ENCODE measurements at places on chromosomes 12 and 14.

DNA sequence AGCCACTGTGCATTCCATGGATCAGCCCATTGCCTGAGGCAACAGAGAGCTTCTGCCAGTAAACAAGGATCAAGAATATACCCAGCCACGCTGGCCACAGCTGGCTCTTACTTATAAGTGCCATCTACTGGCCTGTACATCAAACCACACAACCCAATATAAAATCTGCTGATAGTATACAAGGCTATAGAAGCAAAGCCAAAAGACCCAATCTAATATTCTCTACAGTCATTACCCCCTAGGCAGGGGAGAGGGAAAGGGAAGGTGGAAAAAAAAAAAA, 4.4 kb upstream of the FAM186B start:
- DNase-seq: no peak

DNA sequence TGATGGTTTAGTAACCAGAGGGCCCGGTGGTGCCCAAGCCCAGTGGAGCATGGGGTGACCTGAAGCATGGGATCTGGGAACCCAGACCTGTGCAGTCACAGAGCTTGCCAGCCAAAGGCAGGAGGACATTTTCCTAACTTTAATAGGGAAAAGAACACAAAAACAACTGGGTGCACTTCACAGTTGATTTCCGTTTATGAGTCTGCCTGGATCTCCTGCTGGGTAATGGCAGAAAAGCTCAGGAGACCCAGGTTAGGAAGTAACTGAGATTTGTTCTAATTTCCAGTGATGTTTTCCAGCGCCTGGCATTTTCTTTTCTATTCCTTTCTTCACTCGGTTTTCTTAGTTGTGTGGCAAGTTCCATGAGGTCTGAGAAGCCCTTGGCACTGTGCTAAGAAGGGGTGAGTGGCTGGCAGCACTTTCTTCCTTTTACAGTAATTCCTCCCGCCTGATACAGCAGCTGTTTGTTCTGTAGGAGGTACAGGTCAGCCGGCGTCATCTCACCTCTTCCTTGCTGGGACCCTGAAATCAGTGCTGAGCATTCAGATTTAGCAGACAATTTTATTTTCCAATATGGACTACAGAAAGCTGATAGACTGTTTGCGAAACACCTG, 5.1 kb downstream of the CACNA1C start:
- no peak for DNase-seq

DNA sequence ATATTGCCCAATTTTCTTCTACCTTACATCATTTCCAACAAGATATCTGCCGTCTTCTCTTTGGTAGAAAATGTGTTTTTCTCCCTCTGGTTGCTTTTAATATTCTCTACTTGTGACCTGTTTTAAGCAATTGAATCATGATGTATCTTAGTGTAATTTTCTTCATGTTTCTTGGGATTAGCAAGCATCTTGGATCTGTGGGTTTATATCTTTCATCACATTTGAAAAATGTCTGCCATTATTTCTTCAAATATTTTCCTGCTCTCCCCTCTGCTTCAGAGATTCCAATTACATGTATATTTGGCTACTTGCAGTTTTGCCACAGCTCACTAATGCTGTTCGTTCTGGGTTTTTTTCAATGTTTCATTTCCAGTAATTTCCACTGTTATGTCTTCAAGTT, 30.1 kb downstream of the CKAP4 start:
- no peak for DNase-seq

DNA sequence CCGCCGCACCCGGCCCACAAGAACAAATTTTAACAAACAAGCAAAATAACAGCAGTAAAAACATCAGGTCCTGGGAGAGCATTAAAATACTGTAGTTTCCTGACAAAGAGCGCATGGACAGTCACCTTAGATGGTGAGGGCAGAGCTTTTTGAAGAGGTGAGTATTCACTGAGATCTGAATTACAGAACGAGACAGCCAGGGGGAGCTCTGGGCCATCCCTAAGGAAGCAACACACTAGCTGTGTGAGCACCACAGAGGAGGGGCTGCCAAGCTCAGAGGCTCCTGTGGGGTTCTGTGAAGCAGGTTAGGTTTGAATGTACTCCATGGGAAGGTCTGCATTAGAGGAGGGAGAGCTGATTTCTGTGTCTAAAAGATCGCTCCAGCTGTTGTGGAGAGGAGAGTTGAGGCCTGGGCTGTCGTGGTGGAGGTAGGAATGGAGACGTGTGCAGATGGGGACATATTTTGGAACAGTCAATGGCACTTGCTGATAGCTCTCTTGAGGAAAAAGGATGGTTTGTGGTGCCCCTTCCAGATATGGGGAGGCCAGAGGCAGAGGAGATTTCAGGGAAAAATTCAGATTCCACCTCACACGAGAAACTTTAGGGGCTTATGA, 72.9 kb downstream of the TRAFD1 start:
- DNase-seq: peak; percentile 53

GRCh38 chr14:73173092-73173735, 36.9 kb downstream of the PSEN1 start:
- no peak for DNase-seq

DNA sequence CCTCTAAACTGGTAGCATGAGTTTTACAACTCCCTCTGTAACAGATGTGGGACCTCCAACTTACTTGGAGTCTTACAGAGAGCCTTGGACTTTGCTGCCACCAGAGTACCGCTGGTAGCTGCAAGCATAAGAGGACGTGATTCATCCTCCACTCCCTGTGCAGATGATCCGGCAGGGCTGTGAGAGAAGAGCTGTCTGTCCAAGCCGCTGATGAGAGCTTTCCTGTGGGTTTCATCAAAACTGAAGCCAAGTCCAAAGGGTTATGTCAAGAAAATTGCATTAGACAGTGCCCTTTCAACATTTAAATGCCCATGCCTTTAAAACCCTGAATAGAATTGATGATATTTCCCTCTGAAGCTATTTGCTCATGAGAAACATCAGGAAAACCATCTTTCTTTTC, 85.8 kb downstream of the LLPH start:
- DNase-seq: no peak

DNA sequence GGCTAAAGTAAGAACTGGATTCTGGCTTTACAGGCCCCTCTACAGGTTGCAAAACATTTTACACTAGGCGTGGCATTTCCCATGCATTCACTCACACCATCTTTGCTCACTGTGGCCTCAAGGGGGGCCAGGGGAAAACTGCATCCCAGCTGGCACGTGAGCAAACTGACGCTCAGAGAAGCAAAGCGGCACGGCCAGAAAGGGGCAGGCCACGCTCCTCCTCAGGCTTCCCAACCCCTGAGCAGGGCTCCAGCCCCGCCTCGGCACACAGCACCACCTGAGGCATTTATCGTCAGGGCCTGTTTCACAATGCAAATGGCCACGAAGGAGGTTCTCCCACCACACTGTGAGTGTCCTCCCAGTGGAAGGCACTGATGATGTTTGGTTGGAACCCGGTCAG, 90.8 kb downstream of the BCL11B start:
- DNase-seq: no peak

GRCh38 chr14:97788364-97788763, 991.2 kb downstream of the VRK1 start:
- no peak for DNase-seq

DNA sequence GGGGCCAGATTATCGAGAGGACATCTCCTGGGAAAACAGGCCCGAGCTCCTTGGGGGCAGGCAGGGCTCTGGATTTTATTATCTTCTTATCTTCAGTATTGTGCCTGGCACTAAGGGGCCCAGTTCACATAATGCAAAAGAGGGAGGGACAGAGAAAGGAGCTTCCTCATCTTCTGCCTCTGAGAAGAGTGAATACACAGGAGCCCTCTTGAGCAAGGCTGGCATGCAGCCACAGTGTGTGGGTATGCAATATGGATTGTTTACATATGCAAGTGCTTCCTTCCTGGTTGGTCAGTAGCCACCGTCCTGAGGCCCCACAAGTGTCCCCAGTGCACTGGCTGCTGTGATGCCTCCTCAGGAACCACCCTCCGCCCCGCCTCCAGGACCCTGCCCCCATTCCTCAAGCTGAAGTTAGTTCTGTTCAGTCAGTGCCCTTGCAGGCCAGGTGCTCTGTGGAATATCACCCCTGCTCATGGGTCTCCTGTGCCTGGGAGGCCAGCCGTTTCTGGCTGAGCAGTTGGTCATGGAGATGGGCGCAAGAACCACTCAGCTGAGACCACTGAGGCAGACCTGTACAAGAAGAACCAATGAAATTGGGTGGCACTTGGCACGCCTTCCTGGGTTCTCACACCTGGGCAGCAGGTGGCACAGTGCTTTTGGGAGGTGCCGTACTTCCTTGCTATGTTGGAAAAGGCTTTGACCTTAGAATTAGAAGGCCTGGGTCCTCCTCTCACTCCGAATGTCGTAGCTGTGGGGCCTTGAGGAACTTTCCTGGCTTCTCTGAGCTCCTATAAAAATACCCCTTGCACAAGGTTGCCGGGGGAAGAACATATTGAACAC, 35.1 kb upstream of the ACTN1 start:
- DNase-seq: peak; percentile 88

DNA sequence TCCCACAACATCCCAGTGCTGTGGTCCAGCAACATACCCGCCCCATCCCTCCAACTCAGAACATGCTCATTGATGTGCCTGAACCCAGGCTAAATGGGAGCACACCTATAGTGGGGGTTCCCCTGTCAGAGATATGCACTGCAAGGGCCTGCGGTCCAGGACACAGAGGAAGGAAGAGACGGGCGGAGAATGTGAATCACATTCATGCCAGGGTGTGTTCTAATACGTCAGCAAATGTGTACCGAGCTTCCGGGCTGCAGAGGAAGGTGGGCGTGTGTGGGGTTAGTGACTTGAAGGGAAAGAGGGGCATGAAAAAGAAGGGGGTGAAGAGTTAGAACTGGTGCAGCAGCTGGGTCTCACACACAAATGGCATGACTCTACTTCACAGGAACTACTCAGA, 83.7 kb downstream of the DPF3 start:
- DNase-seq: no peak

GRCh38 chr12:86723326-86723725, 467.1 kb upstream of the MGAT4C start:
- no peak for DNase-seq

GRCh38 chr14:104689881-104690711, 678 bp downstream of the INF2 start:
- DNase-seq: no peak

- DNase-seq: no peak
Measured at GRCh38 chr12:72271451-72272090, 599 bp upstream of the TRHDE start.

DNA sequence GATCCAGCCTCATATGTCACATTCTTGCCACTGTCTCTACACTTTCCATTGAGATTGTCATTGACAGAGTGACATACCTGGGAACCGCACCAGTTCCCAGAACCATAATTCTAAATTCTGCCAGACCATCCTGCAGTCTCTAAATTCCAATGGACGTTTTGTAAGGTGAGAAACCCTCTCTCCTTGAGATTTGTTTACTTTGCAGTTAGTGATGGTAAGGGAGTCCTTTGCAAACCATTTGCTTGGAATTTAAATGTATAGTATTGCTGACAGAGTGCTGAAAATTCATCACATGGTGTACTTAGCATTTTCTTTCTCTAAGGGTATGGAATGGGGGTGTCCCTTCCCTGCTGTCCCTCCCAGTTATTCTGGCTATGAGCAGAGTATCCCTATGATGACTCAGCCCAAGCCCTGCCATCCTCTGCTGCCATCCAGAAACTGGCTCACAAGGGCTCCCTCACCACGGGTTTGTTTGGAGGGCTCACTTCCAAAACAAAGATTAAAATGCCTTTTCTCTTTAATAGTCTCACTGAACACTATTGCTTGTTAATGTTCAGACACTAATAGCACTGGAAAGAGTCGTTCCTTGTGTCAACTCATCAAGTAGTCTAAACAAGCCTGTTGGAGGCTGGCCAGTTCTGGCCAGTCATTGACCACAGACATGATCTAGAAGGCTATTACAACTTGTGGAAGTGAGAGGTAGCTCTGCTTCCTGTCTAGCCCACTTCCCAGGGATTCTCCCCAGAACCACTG, 129.0 kb upstream of the HMGA2 start:
- no peak for DNase-seq

DNA sequence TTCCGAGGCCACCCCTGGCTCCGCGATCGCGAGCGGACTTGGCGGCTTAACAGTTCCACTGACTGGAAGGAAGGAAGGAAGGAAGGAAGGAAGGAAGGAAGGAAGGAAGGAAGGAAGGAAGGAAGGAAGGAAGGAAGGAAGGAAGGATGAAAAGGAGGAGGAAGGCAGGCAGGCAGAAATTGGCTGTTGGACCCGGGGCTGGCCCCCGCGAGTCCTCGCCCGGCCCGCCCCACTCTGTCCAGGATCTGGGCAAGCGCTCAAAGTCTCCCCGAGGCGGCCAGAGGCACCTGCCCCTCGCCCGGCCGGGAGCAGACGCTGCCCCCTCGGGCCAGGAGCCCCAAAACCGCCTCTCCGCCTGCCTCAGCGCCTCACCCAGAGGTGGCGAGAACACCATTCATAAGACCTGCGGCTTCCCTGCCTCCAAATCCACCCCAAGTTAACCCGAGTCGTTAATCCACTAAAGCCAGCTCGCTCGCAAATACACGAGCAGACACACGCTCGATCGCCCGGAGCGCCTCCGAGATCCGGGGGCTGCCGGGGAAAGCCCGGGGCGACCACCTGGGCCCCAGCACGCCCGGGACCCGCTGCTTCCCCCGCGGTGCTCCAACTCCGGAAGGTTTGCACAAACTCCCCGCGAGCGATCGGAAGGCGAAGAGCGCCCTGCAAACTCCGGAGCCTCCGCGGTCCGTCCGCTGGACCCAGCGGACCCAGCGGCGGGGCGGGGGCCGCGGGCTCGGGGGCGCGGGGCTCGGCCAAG, 844 bp downstream of the DPF3 start:
- no peak for DNase-seq

- DNase-seq: no peak
Measured at GRCh38 chr12:104452087-104452486, 4.7 kb upstream of the CHST11 start.

- no peak for DNase-seq
Measured at GRCh38 chr12:24902511-24903328, 46.2 kb downstream of the BCAT1 start.

DNA sequence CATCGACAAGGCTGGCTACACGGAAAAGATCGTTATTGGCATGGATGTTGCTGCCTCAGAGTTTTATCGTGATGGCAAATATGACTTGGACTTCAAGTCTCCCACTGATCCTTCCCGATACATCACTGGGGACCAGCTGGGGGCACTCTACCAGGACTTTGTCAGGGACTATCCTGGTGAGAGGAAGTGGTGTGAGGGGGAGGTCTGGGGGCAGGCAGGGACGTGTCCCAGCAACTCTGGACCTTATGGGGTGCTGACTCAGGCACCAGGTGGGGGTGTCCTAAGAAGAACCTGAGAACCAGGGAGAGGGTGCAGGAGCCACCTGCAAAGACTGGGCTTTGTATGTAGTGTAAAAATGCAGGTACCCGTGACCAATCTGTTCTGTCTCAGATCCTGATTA, 5.2 kb downstream of the ENO2 start:
- DNase-seq: no peak

GRCh38 chr12:114920771-114921554, 237.0 kb upstream of the TBX3 start:
- no peak for DNase-seq
